ENCODE measurements at places on chromosomes 6 and 20.

- peak; percentile 31 for DNase-seq
Measured at GRCh38 chr6:52576392-52577021, 353 bp downstream of the TRAM2 start.

DNA sequence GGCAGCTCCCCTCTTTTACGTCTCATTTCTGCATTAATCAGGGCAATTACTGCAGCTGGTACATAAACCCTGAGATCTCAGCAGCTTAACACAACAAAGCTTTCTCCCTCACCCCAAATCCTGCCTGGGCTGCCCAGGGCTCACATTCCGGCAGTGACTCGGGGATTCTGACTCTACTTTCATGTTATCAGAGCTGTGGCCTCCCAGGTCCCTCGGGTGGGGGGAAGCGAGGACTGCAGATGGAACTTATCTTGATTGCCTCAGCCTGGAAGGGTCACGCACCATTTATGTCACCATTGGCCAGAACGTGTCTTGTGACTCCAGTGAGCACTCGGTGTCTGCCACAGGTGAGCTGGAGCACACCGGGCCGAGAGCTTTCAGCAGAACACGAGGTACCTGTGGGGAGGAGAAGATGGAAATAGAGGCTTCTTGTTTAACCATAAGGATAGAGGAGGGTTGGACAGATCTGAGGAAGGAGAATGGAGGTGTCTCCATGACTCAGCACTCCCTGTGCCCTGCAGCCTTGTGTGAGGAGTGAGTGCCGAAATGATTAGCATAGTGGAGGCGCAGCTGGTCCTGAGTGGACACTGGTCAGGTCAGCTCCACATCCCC, 88.5 kb upstream of the EXOC2 start:
- DNase-seq = no peak

- peak; percentile 81 for DNase-seq
Measured at GRCh38 chr6:6699741-6700367, 111.3 kb downstream of the LY86 start.

DNA sequence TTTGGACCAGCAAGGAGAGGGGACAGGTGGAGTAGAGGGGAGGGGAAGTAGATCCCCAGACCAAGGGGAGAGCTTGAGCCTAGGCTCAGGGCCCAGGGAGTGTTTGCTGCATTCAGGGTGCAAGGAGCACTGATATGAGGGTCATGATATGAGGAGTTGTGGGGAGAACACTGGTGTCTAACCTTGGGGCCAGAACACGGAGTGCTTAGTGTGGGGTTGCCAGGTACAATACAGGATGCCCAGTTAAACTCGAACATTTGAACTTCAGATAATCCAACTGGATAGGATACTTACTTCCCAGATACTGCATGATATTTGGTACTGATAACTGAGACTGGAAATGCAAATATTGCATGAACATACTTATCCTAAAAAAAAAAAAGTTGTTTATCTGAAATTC, 2.4 kb downstream of the SLC22A1 start:
- DNase-seq = no peak

GRCh38 chr20:63129376-63129965, 86.5 kb downstream of the YTHDF1 start:
- no peak for DNase-seq

DNA sequence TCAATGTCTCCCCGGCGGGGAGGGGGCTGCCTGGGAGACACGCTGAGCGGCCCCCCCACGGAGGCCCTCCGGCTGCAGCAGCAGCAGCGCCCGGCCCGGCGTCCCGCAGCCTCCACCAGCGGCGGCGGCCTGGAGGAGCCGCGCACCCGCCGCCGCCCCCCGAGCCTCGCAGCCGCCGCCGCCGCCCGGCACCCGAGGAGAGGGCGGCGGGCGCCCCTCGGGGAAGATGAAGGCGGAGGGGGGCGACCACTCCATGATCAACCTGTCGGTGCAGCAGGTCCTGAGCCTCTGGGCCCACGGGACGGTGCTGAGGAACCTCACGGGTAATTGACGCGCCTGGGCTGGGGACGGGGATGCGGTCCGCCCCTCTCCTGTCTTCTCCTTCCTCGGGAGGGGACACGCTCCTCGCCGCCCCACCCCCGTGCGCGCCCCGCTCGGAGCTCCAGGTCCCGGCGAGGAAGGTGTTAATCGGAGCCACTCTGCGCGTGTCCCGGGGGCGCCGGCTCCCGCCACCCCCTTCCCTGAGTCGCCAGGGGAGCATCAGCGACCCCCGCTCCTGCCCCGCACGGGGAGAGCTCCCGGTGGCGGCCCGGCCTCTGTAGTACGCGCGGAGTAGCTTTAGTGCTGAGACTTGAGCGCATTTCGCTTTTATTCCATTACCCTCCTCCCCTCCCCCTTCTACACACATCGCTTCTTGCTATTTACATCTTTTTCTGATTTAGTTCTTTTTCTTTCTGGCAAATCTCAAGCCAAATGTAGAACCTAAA, 686 bp downstream of the TMEM170B start:
- DNase-seq = no peak

- DNase-seq = no peak
Measured at GRCh38 chr20:50794181-50794845, 548 bp upstream of the BCAS4 start.

DNA sequence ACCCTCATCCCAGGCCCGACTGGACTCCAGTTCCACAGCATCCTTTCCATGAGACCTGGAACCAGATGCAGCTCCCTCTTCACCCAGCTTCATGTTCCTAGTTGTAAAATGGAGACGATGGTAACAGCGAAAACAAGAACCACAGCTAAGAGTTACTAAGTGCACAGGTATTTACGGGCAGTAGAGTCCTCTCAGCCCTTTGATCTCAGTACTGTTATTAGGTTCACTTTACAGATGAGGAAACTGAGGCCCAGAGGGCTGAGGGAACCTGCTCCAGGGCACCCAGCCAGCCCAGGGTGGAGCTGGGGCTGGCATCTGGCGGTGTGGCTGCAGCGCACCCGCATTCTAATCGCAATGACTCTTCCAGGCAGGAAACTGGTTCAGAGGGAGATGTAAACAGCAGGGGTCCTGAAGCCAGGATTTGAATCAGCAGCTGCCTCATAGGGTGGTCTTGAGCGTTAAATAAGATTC, 858 bp downstream of the BCAS1 start:
- DNase-seq = no peak

DNA sequence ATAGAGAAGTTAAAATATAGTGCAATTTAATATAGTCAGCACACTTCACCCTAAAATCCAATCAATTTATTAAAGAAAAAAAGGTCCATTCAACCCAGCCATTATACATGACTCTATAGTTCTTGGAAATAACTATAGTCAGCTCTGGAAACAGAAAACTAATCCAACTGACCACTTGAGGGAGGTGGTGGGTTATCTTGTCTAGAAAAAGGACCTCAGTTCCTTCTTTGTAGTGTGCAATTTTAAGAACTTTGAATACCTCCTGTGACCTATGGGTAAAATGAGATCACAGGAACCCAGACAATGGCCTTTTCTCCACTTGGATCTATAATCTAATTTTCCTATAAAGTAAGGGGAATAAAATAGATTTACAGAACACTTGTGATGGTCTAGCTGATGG, 163.6 kb upstream of the CENPW start:
- no peak for DNase-seq

DNA sequence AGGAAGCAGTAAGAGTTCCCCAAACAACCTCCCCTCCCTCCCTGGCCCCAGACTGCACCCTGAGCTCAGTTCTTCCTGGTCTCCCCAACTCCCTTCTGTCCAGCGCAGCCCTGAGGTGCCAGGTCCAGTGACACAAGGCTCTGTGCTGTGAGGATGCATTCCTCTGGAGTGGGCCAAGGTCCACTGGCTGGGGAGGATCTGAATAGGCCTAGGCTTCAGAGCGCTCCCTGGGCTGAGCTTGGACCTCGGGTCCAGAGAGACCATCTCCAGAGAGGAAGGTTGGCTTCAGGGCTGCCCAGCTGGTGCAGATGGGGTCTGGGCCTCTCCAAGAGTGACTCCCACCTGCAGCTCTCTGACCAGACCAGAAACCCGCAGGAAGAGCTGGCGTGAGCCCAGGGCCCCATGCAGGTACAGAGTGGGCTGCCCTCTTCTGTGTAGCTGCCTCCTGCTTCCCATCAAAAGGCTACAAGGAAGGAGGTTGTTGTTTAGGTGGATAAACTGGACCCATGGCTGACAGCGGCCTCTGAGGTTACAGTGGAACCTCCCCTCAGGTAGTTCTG, 52.3 kb upstream of the MLN start:
- DNase-seq = no peak

DNA sequence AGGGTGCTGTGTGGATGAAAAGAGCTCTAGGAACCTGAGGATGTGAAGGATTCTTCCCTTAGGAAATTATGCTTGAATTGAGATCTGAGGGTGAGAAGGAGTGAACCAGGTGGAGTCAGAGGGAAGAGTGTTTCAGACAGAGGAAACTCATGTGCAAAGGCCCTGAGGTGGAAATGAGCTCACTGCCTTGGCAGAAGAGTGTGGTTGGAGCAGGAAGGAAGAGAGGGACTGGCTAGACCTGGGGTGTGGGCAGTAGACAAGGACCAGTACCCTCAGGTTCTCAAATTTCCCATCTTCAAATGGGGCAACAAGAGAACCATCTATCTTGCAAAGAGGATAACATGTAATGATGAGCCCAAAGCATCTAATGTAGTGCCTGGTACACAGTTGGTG, 24.0 kb upstream of the GTSF1L start:
- DNase-seq = no peak

DNA sequence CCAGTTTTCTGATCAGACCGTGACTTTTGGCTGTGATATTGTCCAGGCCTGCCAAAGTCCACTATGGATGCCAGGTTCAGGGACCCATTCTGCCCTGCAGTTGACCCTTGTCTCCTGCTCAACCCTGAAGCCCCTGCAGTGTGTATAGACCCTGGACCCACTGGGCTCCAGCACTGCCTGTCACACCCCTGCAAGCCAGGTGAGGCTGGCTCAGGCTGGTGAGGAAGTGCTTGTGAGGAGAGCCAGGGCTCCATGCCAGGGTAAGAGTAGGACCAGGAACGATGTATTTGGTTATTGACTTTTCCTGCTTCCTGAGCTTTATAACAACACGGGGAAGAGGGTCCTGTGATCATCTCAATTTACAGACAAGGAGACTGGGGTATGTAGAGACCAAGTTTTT, 19.1 kb upstream of the CD93 start:
- no peak for DNase-seq

DNA sequence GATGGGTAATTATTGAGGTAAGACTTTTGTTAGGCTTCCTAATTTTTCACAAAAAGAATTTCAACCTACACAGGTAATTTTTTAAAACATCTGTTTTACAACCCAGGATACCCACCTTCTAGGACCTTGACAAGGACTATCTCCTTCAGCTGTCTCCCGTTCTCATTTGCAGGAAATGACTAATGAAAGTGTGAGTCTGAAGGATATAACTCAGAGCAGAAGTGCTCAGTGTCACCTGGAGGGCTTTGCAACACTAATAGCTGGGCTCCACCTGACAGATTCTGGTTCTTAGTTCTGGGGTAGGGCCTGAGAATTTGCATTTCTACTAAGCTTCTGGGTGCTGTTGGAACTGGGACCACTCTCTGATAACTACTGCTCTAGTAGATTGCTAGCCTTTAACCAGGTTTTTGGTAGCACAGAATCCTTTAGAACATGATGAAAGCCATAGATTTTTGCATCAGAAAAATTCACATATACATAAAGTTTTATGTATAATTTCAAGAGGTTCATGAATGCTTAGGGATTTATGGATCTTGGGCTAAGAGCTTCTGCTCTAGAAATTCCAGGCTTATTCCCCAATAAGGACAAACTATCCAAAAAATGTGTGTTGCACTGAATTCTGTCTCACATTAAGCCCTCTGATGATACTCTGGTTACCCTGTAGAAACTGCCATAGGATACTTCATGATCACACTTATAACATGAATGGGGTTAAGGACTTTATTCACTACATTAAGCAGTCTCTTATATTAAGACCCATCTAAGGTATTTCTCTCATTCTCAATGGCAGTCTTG, 30.3 kb downstream of the AK9 start:
- DNase-seq = no peak

DNA sequence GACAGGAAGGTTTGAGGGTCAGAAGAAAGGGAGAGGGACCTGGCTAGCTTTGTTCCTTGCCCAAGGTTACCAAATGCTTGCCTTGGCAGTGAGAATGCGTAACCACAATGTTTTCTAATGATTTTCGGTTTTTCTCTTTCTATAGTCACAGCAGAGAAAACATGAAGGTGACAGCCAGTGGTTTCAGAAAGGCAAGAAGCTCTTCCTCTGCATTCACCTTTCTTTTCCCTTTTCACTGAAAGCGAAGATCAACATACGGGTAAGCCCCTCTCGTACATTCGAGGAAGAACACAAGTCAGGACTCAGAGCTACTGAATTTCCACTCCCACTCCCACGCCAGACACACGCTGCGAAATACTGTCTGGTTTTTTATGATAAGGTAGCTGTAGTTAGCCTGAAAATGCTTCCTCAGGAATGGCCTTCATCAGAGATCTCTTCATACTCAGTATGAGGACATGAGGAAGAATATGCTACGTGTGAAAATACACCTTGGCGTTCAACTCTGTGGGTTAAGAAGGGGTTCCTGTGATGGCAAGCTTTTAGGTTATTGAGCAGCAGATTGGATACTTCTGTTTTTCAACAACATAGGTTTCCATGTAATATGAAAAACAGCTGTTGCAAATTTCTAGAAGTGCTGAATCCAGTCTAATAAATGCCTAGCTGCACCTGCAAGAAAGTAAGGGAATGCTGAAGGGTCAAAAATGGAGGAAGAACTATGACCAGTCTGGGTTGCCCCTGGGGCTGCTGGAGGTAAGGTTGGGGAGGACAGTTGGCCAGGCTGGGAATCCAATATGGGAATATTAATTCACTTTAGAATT, 7.4 kb upstream of the CD83 start:
- DNase-seq = no peak

DNA sequence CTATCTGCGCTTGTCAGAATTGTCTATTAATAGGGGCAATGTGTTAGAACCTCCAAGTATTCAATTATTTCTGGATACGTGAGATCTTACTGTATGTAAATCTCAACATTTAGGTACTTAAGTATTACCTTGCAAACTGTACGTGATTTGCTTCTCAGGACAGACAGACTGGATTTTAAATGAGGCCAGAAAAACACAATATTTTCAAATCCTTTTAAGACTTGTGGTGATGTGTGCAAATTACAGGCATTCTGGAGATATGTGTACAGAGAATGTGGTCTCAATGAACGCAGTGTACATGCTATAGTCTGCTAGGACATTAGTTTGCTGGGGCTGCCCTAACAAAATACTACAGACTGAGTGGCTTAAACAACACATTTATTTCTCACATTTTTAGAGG, 16.9 kb downstream of the CCR6 start:
- DNase-seq = no peak

GRCh38 chr6:7334685-7335084, 21.7 kb upstream of the SSR1 start:
- DNase-seq = no peak

DNA sequence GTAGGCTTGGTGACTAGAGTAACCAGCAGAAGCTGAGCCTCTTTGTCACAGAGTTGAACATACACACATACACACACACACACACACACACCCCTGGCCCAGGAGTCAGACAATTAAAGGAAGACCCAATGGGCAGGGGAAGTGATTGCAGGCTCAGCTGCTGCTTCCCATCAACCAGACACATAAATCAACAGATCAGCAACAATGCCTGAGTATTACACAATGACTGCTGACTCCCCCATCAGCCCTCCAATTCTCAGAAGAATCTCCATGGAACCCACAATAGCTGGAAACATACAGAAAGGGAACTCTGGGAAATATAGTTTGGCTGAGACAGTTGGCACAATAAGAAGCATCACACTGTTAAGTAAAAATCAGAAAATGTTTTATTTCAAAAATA, 270.4 kb upstream of the PLCB4 start:
- DNase-seq = no peak

All from tibial nerve (tissue), 4 donors.